ENCODE measurements at places on chromosomes 2 and 18.

DNA sequence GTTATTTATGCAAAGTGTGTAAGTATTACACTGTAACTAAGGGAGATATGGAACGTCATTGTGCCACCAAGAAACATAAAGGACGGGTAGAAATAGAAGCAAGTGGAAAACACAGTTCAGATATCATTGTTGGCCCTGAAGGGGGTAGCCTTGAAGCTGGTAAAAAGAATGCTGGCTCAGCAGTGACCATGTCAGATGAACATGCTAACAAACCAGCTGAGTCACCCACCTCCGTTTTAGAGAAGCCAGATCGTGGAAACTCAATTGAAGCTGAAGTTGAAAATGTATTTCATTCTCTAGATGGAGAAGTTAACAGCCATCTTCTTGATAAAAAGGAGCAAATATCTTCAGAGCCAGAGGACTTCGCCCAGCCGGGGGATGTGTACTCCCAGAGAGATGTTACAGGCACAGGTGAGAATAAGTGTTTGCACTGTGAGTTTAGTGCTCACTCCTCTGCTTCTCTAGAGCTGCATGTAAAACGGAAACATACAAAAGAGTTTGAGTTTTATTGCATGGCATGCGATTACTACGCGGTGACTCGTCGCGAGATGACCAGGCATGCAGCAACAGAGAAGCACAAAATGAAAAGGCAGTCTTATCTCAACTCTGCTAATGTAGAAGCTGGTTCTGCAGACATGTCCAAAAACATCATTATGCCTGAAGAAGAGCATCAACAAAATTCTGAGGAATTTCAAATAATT, 36.1 kb downstream of the ZNF407 start:
- DNase-seq = no peak

DNA sequence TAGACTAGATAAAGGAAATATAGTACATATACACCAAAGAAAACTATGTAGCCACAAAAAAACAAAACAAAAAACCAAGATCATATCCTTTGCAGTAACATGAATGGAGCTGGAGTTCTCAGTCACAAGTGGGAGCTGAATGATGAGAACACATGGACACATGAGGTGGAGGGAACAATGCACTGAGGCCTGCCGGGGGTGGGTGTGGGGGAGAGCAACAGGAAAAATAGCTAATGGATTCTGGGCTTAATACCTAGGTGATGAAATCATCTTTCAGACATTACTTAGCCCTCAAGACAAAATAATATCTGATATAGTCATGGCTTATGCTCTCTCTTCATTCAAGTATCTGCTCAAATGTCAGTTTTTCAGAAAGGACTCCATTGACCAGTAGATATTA, 930.6 kb downstream of the LRP1B start:
- no peak for DNase-seq

DNA sequence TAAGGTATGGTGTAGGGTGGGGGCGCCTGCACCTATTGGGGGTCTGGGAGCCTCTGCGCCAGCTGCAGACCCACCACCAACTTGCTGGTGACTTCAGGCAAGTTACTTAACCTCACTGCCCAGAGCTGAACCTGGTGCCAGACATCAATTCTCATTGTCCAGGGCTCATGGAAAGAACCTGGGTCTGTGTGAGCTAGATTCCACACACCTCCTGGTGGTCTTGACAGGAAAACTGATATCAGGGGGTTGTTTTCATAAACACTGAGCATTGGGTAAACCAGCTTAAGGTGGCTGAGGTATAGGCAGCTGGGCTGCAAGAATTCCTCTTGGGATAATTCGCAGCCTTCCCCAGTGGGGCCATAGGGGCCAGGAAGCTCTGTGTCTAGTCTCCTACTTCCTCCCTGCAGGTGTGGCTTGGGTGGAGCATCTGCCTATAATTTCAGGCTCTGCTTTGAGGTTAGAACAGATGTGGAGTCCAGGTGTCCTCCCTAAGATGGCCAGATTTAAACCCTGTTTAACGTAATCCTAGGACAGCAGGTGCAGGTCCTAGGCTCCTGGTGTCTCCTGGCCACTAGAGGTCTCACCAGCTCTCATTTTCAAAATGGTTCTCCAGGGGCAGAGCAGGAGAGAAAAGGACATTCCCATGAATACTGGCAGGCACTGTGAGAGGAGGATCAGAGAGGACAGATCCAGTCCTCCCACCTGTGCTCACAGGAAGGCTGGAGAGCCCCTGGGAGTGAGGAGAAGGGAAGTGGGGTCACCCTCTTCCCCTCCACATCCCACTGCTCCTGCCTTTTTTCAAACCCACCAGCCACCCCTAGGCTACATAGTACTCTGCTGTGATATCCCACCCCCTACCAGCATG, 100.4 kb upstream of the SMAD2 start:
- DNase-seq = no peak

- no peak for DNase-seq
Measured at GRCh38 chr2:239420082-239420481, 19.3 kb upstream of the HDAC4 start.

- no peak for DNase-seq
Measured at GRCh38 chr2:234710587-234710986, 213.7 kb upstream of the ARL4C start.

DNA sequence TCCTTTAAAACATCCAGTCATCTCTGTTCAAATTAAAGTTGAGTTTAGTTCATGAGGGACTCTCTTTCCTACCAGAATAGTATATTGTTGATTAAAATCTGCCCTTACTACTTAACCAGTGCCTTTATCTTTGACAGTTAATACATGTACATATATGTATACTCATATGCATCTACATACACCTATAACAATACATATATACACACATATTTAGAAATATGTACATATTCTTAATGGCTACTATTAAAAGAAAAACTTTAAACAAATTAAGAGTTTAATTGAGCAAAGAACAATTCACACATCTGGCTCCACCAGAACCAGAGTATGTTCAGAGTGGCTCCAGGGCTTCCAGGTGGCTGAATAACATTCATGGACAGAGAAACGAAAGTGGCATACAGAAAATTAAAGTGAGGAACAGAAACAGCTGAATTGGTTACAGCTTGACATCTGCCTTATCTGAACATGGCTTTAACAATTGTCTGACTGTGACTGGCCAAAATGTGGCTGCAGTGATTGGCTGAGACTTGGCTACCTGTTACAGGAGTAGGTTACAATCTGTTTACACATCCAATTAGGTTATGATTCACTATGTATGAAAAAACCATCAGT, 38.8 kb downstream of the ZNF519 start:
- DNase-seq = no peak

- DNase-seq = peak; percentile 15
Measured at GRCh38 chr2:100554798-100555407, 7.9 kb upstream of the PDCL3 start.

DNA sequence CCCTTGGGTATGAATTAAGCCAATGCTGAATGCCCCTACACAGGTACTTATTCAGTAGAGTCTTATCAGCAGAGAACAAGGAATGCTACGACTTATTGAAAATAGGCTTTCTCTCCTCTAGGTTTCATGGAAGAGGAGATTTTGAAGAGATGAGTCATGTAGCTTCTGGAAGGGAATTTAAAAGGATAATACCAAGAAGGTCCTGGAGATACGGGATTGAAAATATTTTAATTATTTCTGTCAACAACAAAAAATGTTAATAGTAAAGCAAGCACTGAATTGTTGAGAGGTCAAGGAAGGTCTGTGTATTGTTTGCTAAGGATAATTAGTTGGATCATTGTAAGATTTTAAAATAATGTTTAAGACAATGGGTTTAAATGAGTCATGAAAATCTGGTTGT, 293.0 kb upstream of the SPHKAP start:
- no peak for DNase-seq

DNA sequence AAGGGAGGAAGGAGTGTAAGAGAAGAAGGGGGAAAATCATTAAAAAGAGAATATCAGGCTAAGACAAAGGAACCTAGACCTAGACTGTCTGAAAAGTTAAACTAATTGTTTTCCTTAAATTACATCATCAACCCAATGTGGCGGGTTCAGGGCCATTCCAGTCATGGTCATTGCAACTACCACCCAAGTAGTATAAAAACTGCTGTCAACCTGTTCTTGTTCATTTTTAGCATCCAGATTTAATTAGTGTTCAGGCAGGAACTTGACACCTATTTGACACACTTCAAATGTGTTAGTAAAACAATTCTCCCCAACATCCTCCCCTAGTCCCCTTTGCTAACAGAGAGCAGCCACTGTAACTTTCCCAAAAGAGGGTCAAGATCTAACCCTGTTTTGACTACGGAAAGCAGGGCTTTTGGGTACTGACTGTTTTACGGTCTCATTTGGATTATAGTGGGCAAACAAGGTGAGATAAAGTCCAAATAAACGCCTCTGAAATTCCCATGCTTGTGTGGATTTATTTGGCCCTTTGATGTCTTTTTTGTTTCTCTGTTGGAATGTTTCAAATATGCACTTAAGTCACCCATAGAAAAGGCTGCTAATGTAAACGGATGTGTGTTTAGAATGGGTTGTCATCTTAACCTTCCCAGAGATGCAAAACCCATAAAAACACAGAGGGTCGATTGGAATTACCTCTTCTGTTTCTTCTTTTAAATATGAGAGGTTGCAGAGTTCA, 19.3 kb upstream of the TANC1 start:
- no peak for DNase-seq

- no peak for DNase-seq
Measured at GRCh38 chr2:235977445-235977844, 190.7 kb downstream of the GBX2 start.

GRCh38 chr18:55853268-55853667, 265.3 kb upstream of the TCF4 start:
- DNase-seq = no peak

DNA sequence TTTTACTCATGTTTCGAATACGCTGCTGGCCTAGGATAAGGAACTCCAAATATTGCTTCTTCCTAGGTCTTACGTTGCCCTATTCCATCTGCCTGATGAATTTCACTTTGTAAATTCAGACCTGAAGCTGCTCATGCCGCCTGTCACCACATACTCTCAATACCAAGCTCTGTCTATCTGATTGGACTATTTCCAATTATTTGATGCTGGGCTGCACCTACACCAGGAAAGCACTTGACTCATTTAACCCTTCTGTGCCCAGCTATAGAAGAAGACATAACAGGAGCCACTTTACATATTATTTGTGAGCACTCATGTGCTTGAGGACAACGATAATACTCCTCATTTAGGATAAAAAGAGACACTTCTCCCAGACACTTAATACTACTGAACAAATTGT, 1293.9 kb upstream of the LRRTM1 start:
- DNase-seq = no peak

DNA sequence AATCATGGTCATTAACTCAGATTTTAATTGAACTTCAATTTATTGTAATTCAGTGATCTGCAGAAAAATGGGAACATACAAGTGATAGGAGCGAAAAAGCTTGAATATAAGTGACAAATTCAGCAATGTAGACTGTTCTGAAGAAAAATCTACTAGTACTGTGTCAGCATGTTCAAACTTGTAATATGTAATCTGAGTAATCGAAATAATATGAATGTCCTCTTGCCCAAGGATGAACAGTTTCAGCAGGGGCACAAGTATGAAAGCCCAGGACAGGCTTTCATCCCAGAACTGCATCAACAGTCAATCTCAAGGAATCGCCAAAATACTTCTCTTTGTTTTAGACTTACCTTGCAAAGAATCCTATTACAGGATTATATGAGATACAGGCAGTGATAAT, 1110.5 kb downstream of the LRP1B start:
- DNase-seq = no peak

GRCh38 chr18:77529492-77530176, 280.0 kb downstream of the GALR1 start:
- no peak for DNase-seq

DNA sequence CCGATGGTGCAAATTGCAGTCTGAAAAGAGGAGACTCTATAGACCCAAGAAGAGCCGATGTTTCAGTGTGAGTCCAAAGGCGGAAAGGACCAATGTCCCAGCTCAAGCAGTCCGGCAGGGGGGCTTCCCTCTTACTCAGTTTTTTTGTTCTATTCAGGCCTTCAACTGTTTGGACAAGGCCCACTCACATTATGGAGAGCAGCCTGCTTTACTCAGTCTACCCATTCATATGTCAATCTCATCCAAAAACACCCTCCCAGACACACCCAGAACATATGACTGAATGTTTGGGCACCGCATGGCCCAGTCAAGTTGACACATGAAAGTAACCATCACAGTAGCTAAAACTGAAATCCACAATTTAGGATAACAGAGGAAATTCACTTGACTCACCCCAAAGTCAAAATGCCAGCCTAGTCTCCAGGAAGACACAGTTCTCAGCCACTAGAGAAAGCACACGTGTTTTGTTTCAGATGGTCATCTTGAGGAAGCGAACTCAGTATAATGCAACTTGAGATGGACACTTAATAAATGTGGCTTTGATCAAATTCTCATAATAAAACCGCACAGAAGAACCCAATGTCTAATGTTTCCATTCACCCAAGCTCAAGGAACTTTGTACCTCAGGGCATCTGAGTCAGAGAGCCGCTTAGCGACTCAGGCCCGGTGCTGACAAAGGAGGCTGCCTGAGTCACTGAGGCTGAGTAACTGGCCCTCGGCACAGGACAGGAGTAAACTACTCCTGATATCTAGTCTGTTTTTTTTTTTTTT, 2.4 kb downstream of the FHL2 start:
- DNase-seq = no peak

- DNase-seq = no peak
Measured at GRCh38 chr2:187934236-187934635, 357.4 kb upstream of the GULP1 start.

DNA sequence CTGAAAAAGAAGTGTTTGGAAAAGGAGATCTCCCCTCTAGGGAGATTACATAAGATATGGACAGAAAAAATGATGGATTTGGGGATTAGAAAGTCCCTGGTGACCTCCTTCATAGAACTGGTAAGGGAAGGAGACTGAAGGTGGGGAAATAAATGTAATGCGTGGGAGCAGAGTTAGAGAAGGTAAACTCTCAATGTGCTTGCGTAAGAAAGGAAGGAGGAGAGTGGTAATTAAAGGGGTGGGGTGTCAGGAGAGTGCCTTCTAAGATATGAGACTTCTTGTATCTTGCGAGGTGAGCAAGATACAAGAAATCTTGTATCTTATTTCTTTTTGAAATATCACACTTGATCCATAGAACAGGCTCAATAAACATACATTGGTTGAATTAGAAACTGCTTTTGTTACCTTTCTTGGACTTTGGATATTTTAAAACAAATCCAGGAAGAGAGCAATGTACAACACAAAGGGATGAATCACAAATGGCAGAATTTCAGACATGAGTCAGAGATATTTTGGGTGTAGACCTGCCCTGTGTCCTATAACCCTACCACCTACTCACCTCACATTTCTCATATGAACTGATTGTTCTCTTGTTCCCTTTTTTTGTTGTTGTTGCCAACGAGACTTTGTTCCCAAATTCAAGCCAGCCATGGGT, 342.4 kb downstream of the INSIG2 start:
- no peak for DNase-seq

- no peak for DNase-seq
Measured at GRCh38 chr18:46672062-46672970, 15.3 kb upstream of the LOXHD1 start.

- no peak for DNase-seq
Measured at GRCh38 chr2:53545604-53546003, 222.0 kb upstream of the CHAC2 start.

- DNase-seq = no peak
Measured at GRCh38 chr2:73762571-73762970, 17.3 kb downstream of the DUSP11 start.

GRCh38 chr2:127535422-127535901, at the start of gene MYO7B:
Gene MYO7B (plus strand): TSS chr2:127535683. CDS start chr2:127559723, 24,040 bp downstream.
- no peak for DNase-seq

All from activated T-helper 1 cell treated with Interleukin-2 at 50 U/mL for 16 hours (primary cell).